ENCODE measurements at places on chromosomes 7 and 10. TPM values are rescaled to one million over a fixed set of nuclear protein-coding genes. Genes with fewer than 3 reads are reported as not detected.

- no peaks in the 10 kb centered on the region for H3K27me3 ChIP-seq
- no peak for DNase-seq
- no peak overlapping the region for H3K27ac ChIP-seq
These were observed 184.3 kb upstream of the DGKB start for GRCh38 chr7:15086862-15087261.

- DNase-seq = no peak
- no peaks in the 10 kb centered on the region for H3K36me3 ChIP-seq
- no peak overlapping the region for H3K27ac ChIP-seq
- no peak overlapping the region for H3K4me3 ChIP-seq
These were observed 1.8 kb upstream of the PNLIPRP1 start for GRCh38 chr10:116588995-116589394.

The FAM25G gene
- not detected for total RNA-seq

The NPFFR1 gene
- not detected for total RNA-seq

The EPO gene
- total RNA-seq = not detected
